ENCODE measurements at places on chromosomes 2 and 18.

- DNase-seq: no peak
Observed at GRCh38 chr2:217947383-217948350, 55.1 kb downstream of the TNS1 start.

GRCh38 chr2:2870106-2870505, 507.5 kb downstream of the EIPR1 start:
- no peak for DNase-seq

DNA sequence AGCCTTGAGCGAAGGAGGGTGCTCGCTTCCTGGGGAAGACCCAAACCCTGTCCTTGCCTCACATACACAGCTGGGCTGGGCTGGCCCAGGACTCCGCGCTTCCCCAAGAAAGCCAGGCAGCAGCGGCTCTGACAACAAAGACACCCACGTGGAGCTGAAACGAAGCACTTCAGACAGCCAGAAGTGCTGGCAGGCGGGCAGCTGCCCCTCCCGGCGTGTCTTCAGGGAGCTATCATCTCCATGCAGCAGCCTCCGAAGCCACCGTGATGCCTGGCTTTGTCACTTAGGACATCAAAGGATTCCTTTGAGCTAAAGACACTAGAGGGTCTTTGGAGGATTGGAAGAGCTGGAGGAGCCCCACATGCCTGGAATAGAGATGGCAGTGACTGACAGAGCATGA, 35.2 kb downstream of the C1QL2 start:
- no peak for DNase-seq

DNA sequence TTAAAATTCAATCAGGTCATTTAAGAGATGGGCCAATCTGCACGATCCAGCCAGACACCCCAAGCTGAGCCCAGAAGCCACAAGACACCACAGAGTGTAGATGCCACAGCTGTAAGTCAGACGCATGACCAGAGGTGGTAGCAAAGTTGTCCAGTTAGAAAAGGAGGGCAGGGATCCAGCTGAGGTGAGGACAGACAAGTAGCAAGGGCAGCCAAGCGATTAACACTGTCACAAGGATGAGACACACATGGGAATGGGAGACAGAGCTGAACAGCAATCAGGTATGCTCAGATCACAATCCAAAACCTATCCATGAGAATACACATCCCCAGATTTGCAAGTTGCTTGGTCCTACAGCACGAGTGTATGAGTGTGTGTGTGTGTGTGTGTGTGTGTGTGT, 143.4 kb upstream of the STK17B start:
- DNase-seq: no peak

DNA sequence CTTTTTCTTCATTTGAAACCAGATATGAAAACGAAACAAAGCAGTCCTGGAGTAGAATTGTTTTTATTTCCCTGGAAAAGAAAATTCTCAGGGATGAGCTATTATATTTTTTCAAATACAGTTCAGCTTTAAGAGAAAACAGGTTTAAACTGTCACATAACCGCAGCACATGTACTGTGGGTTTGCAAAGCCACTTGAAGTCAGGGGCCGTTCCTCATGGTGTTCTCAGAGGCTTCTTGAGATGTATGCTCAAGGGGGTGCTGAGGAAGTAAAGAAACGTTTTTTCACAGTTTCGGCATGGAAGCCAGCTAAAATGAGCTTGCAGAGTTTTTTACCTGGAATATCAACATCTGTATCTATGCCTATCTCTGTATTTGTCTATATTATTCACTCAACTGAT, 225.3 kb downstream of the MC4R start:
- DNase-seq: no peak

DNA sequence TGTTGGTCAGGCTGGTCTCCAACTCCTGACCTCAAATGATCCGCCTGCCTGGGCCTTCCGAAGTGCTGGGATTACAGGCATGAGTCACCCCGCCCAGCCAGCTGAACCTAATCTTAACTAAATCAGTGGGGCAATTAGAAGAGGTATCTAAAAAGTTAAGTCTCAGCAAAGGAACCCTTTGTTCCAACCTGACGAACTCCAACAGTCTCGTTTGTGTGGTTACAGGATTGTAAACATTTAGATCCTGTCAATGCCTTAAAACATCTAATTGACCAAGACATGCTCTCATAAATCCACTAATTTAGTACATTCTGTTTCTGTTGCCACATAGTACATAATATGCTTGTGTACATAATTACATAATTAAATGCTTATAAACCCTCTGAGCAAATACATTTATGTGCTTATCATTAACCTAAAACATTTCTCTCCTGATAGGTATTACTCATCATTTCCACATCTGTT, 31.1 kb upstream of the STK39 start:
- no peak for DNase-seq

GRCh38 chr2:215020283-215020682, 118.1 kb downstream of the ABCA12 start:
- no peak for DNase-seq

GRCh38 chr2:206979922-206980321, 40.6 kb downstream of the CPO start:
- DNase-seq: no peak

GRCh38 chr18:58975296-58975695, 110.6 kb downstream of the ZNF532 start:
- DNase-seq: no peak

DNA sequence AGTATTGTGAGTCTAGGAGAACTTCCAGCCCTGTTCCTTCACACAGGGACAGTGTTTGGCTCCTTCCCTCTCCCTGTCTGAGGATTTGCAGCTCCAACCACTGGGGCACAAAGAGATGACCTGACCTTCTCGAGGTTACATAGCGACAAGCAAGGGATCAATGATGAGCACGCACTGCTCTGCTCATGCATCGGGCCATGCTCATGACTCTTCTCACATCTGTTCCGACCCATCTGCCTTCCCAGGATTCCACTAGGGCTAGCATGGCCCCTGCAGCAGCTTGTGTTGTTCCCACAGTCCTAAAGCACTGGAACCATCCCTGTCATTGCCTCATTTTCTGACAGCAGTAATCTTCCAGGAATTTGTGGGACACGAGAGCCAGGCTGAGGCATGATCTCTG, 78.8 kb upstream of the ARHGAP28 start:
- no peak for DNase-seq

DNA sequence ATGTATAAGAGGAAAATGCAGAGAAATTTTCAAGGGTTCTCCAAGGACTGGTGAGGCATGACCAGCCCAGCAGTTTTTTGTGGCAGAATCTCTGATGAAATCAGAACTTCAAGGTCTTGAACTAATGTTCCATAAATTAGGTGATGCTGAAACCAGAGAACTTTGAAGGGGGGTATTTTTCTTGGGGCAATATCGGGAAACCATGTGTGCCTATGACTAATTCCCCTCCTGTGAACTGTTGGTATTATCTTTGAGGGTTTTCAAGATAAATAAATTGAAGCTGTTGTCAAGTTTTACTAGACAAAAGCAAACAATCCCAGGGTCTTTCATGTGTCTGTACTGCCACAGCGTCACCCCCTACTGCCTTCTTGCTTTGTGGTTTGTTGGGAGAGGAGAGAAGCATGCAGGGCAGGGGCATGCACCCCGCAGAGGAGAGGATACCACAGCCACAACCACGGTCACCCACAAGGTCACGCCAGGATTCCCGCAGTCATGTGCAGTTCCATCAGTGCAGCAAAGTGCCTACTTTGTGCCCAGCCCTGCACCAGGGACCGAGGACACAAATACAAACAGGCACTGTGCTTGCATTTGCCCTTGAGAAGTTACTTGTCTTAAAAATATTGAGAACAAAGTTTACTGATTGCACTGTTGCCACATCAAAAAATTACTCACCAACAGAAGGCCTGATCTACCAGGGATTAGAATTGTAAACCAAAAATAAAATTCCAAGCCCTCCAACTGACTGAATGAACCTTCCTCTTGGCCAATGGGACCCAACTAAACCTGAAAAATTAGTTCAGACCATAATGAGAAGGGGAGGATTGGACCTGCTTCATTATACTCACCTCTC, 413.3 kb upstream of the TRIB2 start:
- DNase-seq: no peak

DNA sequence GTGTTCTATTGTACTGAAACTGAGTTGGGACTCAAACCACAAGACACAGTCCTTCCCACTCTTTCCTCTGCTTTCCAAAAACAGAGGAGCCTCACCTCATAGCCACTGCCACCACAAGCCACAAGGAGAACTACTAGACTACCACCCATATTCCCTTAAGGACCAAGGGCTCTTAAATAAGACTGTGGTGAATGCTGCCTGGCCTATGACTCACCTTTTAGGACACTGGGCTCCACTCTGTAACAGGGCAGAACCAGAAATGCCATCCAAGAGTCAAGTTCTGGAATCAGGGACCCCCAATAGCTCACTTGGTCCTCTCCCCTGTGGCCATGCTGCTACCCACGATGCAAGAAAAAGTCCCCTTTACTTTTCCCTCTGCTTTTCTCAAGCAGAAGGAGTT, 851.4 kb downstream of the BCL11A start:
- DNase-seq: no peak

- no peak for DNase-seq
Observed at GRCh38 chr2:219112651-219113338, 47.8 kb downstream of the NHEJ1 start.

GRCh38 chr2:238771218-238771617, 76.7 kb upstream of the TWIST2 start:
- DNase-seq: no peak

DNA sequence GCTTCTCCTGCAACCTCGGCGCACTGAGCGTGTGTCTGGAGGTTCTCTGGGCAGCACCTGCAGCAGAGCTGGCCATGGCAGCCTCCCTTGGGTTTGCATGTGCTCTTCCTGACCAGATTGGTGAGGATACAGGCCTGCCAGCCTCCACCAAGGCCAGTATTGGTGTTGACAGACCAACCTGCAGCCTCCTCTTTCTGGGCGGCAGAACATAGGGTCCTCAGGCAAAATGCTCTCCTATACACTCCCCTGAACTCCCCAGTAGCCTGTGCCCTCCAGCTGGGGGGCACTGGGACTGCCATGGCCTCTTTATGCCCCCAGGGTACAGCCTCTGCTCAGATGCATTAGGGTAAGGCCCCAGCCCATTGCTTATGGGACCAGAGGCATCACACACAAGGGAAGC, 131.9 kb upstream of the SPRED2 start:
- DNase-seq: no peak

DNA sequence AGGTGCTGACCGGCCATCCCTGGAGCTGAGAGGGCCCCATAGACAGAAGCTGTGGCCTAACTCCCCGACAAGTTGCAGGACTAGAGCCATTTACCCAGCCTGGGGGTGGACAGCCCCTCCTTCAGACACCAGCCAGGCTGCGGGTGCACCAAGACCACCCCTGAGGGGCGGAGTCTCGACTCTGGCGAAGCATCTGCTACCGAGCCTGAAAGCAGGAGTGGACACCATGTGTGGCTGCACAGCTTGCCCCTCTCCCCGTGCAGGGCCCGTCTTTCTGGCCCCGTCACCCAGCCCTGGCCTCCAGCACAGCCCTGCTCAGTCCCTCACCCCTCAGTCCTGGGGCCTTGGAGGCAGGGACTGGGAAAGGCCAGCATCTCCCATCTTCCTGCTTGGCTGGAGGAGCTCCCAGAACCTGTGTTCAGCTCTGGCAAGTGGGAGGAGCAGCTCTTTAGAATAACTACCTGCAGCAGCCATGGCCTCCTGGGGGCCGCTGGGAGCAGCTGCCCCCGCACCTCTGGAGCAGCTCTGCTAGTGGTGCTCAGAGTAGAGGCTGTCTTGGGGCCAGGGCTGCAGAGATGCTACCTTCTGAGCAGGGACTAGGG, 275.8 kb downstream of the NDUFA10 start:
- DNase-seq: no peak

- no peak for DNase-seq
Observed at GRCh38 chr18:50879302-50880118, 592 bp downstream of the ME2 start.

DNA sequence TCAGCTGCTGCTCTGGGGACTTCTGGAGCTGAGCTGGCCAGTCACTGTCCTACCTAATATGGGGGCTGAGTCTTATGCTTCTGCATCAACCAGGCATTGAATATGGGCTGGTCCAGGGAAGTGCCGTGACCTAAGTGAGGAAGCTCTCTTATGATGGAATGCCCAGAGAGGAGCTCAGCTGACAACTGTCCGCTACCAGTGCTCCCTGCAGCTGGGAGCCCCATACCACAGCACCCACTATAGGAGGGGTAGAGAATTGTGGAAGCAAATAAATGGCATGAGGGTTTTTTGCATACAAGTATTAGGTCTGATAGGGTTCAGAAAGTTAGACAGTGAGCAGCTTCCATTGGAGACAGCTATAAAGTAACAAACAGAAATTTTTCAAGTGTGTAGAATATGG, 4.5 kb downstream of the TIMM21 start:
- no peak for DNase-seq

DNA sequence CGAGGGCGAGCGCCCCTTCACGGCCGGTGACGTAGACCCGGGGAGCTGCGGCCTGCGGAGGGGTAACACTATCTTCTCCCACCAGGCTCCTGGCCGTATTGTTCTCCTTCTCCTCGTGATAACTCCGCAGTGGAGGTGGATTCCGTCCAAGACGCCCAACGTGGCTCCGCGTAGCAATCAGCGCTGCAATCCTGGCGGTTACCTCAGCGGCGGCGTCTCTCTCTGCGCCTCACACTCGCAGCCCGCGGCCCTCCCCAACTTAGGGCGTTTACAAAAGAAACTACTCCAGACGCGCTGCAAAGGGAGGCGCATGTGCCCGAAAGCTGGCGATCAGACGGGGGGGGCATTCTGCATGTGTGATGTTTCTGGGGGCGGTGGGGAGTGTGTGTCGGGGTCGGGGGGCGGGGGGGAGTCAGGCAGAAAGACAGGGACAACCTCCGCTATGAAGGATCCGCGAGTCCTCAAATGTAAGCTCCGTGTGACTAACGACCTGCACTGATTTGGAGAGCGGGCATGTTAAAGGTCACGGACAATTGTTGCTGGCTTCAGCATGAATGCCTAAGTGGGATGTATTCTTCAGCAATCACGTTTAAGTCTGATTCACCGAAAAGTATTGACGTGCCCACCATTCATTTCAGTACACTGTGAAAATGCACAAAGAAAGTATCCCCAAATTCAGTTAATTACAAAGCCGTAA, 1.3 kb upstream of the ZNF516 start:
- DNase-seq: no peak

DNA sequence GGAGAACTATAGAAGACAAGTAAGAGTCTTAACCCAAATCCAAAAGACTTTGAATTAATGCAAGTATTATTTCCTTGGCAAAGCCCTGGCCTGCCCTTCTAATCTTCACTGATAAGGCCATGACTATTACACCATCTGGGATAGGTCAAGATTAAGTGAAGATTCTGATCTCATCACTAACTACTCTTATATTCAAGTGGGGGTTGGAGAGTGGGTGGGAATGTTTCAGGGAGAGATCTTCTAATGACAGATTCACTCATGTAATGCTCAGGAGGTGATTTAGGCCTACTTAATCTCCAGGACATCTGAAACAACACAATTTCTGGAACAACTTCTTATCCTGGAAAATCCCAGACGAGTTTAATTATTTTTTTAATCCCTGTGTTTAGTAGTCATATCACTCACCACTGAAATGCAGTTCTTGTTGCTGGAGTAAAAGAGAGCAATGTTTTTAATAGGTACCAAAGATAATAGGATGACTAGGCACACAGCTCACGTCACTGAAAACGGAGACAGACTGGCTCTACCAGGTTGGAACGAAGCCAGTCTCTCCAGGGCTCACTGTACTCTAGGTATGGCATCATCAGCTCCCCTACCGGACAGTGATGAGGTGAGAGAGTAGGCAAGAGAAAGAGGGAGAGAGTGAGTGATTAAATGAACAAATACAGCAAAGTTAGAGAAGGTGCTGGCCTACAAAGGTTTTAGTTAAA, 133.1 kb downstream of the NCKAP5 start:
- no peak for DNase-seq

Measured in activated CD8-positive, alpha-beta memory T cell treated with anti-CD3 and anti-CD28 coated beads for 48 hours (primary cell).